ENCODE measurements at places on chromosomes 4 and X. TPM values are rescaled to one million over a fixed set of nuclear protein-coding genes. Genes with fewer than 3 reads are reported as not detected.

- no peak for DNase-seq
Measured at GRCh38 chrX:22124098-22124497, 92.0 kb downstream of the PHEX start.

DNA sequence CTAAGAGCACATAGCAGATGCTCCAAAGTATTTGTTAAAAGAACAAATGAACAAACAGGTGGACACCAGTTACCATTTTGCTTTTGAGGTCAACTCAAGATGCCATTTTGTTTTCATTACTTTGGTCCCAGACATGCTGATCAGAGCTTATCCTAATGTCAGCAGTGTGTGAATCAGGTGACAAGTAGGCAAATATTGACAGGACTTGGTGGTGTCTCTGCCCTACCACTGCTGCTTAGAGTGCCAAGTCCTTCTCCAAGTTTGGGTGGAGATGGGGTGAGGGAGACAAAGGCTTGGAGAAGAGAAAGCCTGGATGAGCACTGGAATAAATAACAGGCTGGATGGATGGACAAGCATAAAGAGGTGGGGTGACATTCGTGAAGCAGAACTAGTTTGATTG lies 38.7 kb downstream of the MID1IP1 start:
- no peak for DNase-seq

- peak; percentile 37 for DNase-seq
Measured at GRCh38 chrX:103215425-103215991, 600 bp downstream of the BEX4 start.

- peak; percentile 60 for DNase-seq
Measured at GRCh38 chrX:1592470-1593142, 1.2 kb downstream of the AKAP17A start.

- no peak for DNase-seq
Measured at GRCh38 chr4:55329012-55329411, 17.0 kb upstream of the SRD5A3 start.

GRCh38 chr4:87717276-87718031 lies 67.4 kb downstream of the DMP1 start:
- DNase-seq: no peak

- DNase-seq: no peak
Measured at GRCh38 chr4:123235431-123235830, 161.2 kb upstream of the SPRY1 start.

DNA sequence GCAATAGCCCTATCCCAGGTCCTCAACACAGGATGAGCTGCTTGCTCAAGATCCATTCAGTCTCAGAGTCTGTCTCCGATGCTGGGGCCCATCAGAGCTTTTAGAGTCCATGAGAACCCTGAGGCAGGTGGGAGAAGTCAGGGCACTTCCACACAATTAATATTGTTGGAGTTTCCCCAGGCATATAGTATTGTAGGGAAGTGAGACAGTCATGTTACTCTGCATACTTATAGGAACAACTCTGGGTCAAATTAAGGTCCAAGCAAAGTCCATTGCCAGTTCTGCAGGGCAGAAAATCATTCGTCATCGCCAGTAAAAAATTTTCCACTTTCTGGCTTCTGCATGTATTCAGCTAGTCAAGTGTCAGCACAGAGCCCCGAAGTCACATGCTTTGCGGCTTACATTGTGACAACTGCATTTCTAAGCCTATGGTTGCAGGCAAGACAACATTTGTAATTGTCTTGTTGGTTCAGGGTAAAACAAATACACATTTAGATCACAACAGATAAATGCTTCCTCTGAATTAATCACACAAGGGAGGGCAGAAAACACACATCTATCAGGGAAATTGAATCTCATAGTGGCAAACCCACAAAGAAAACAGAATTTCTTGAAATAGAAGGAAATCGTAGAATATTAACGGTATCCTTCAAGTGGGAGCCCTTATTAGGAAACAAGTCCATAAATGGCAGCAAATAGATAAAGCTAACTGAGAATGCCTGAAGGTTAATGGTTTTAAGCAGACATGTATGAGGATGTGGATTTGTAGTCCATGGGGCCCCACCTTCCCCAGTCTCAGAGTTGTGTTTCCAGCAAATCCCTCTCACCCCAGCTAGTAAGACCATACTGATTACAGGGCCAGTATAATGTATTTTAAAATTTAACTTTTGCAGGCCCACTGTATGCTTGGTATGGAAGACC lies 412.1 kb upstream of the RASGEF1B start:
- DNase-seq: no peak

GRCh38 chr4:184763150-184763780 lies 29.4 kb upstream of the CENPU start:
- no peak for DNase-seq

DNA sequence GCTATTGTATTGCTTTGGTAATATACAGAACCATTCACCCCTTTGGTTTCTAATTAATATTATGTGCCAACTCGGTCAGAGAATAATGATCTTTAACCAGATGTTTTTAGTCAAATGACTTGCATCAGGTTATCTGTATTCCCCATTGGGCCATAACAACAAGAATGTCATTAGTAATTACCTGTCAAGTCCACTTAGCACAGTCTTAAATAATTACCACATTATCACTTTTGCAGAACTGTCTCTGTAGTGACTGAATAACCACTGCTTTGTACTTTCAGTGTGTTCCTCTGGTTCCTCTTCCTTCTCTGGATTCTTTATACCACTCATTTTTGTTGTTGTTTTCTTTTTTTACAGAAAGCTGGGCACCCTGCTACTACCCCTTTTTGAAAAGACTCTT lies 257.7 kb upstream of the SPOCK3 start:
- DNase-seq: no peak

- no peak for DNase-seq
Measured at GRCh38 chr4:6715704-6716017, 313 bp upstream of the BLOC1S4 start.

DNA sequence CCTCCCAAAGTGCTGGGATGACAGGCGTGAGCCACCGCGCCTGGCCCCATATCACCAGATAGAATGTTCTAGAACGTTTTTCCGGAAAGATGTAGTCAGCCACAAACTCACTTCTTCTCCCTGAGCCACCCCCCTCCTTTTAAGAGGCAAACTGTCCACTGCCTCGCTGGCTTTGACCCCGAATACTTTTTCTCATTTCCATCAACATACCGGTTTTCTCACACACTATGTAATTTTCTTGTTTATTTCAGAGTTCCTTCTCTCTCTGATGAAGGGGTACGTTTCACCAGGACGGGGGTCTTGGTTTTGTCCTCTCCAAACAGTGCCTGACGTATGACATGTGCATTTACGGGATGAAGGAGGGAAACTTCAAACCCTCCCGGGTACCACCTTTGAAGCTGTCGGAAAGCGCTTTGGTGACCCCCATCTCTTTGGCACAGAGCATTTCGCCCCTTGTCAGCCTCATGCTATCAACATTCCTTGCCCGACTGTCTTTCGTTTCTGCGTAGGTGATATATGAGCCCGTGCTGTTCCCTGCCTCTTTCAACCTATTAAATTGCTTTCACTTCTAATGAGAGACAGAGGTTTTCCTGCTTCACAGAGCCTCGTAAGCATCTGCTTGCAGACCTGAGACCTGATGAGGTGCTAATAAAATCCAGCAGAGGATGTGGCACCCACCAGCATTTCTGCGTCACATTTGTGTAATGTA lies 73.8 kb downstream of the CRLF2 start:
- no peak for DNase-seq

CLIC2 gene
- total RNA-seq: 4.0 TPM

SYN1 gene
- 1.6 TPM for total RNA-seq

SMC1A gene
- total RNA-seq: 30.3 TPM

ADGRG4 gene
- total RNA-seq: not detected
